ENCODE measurements at places on chromosomes 13 and 19. TPM values are rescaled to one million over a fixed set of nuclear protein-coding genes. Genes with fewer than 3 reads are reported as not detected.

- H3K27ac ChIP-seq, result no peak overlapping the region
- no peaks in the 10 kb centered on the region for H3K27me3 ChIP-seq
- no peak for DNase-seq
- no peaks in the 10 kb centered on the region for H3K4me1 ChIP-seq
- H3K4me3 ChIP-seq, result no peak overlapping the region
- no peaks in the 10 kb centered on the region for H3K36me3 ChIP-seq
Observed at GRCh38 chr19:13869281-13869680, 7.7 kb upstream of the NANOS3 start.

GRCh38 chr13:40161351-40161810 is 505.1 kb downstream of the FOXO1 start:
- H3K36me3 ChIP-seq, result no peaks in the 10 kb centered on the region
- no peak overlapping the region for H3K4me3 ChIP-seq
- H3K27me3 ChIP-seq, result no peaks in the 10 kb centered on the region
- H3K4me1 ChIP-seq, result peaks cover 4% of the 10 kb centered on the region

GRCh38 chr19:16347706-16348105 is 23.1 kb downstream of the KLF2 start:
- no peak overlapping the region for H3K27ac ChIP-seq
- DNase-seq, result no peak
- no peaks in the 10 kb centered on the region for H3K36me3 ChIP-seq
- no peaks in the 10 kb centered on the region for H3K27me3 ChIP-seq

DNA sequence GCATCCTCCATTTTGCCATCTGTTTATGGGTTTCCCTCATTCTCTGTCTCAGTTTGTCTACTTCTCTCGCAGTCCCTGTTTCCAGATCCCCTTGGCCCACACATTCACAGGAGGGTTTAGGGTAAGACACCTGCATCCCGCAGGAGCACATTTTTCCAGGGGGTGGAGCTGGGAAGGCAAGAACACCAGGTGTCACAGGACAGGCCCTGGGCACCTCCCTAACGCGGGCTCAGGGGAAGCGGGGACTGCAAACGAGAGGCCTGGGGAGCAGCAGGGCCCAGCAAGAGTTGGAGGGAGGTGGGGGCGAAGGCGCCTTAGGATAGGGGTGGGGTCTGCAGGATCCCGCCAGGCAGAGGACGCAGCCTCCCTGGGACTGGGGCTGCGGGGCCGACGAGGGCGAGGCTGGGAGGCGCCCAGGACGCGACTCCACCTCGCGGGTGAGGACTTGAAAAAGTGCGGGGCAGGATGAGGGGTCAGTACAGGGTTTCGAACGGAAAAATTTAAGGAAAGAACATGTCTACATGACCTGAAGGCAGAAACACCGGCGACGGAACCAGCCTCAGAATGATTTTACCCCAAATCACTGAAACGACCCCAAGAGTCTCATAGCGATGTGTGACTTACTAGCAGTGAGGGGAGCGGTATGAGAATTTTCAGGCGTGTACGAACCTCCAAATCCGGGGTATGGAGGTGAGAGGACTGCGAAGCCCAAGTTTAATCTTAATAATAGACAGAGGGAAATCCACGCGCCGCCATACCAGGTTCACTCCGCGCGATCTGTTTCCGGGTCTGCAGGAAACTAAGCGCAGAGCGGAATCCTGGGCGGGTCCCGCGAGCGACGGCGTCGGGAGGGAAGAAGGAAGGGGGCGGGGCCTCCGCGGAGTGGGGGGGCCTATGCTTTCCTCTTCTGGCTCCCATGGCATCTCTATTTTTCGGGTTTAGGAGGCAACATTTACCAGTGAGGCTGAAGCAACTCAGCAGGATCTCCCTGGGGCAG is 7.1 kb upstream of the ERVV-2 start:
- peak; percentile 73 for DNase-seq
- H3K27me3 ChIP-seq, result no peaks in the 10 kb centered on the region

- DNase-seq, result no peak
- no peaks in the 10 kb centered on the region for H3K4me1 ChIP-seq
- H3K27ac ChIP-seq, result no peak overlapping the region
- H3K36me3 ChIP-seq, result peaks cover 12% of the 10 kb centered on the region
- H3K27me3 ChIP-seq, result peaks cover 31% of the 10 kb centered on the region
Observed at GRCh38 chr19:1283207-1283916, 2.3 kb upstream of the EFNA2 start.

DNA sequence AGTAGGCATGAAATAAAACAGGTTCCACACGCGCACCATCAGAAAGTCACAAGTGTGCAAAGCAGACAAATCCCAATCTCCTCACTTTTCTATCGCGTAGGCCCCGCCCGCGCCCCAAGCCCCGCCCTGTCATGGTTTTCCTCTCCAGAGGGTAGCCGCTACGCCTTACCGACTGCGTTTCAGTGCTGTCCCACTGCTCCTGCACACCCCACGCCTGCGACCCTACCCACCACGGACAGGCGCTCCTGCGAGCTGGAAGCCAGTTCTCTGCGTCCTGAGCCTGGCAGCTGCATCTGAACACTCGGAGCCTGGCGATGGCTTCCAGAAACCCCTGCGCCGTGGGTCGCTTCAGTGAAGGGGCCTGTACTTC is 379 bp upstream of the ZNF470 start:
- H3K36me3 ChIP-seq, result peaks cover 2% of the 10 kb centered on the region
- H3K27ac ChIP-seq, result peak overlapping the region; percentile 59
- no peaks in the 10 kb centered on the region for H3K4me1 ChIP-seq
- peak; percentile 44 for DNase-seq
- no peaks in the 10 kb centered on the region for H3K27me3 ChIP-seq
- H3K4me3 ChIP-seq, result peak overlapping the region; percentile 99

DNA sequence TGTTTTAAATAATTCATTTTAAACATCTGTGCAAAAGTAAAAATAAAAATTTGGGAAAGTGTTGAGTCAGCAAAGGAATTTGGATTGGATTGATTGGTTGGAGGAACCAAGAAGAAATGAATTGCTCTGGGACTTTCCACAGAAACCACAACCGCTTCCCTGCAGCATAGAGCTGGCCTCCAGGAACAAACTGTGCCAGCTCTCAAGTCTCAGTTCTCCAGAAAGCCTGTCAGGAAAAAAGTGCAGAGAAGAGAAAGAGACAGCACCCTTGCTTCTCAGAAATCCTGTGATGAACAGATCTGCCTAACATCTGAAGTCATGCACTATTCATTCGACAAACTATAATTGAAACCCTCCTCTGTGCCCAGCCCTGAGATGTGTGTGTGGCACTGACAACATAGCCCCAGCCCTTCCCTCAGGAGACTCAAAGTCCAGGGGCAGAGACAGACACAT is 14.8 kb downstream of the LYPD3 start:
- H3K4me3 ChIP-seq, result no peak overlapping the region
- H3K27me3 ChIP-seq, result no peaks in the 10 kb centered on the region
- peak; percentile 65 for DNase-seq

DNA sequence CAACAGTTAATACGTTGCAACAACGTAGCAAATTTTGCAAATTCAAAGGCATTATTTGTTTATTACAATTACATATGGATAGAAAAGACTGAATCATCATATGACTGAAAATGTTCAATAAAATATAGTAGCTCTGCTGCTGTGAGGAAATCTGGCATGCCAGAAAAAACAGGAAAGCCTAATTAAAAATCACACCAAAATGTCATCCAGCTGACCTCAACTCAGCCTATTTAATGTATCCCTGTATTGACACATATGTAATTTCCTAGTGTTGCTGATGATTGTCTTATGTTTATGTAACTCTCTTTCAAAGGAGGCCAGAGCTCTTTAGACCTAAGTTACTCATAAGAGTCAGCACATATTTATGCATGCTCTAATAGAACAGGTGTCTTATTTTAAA is 495.0 kb downstream of the PCDH17 start:
- no peaks in the 10 kb centered on the region for H3K4me1 ChIP-seq
- no peak overlapping the region for H3K4me3 ChIP-seq

DNA sequence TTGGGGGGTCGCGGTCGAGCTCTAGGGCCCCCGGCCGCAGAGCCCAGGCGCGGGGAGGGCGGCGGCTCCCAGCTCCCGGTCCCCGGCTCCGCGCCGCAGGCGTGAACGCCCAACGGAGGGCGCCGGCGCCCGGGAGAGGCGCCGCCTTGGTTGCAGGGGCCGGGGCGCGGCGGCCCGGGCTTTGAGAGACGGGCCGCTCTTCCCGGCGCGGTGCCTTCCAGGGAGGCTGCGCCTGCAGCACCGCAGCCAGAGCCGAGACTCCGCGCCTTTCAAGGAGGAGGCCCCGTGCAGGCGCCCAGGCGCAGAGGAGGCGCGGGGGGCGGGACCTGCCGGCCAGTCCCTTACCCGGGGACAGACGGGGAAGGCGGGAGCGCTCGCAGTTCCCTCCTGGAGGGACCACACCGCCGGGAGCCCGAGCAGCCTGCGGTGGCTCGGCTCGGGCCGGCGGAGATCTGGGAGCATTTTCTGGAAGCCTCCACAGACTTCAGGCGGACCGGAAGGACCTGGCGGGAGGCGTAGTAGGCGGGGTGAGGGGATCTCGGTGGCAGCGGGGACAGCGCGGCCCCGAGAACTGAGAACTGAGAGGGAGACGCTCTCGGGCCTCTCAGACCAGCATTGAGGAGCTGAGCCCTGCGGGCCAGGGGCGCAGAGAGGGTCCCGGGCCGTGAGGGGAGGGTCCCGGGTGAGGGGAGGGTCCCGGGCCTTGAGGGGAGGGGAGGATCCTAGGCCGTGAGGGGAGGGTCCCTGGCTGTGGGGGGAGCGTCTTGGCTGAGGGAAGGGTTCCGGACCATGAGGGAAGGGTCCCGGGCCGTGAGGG is 25.5 kb upstream of the MCF2L start:
- peaks cover 5% of the 10 kb centered on the region for H3K4me1 ChIP-seq
- H3K27ac ChIP-seq, result no peak overlapping the region
- peaks cover 8% of the 10 kb centered on the region for H3K27me3 ChIP-seq

DNA sequence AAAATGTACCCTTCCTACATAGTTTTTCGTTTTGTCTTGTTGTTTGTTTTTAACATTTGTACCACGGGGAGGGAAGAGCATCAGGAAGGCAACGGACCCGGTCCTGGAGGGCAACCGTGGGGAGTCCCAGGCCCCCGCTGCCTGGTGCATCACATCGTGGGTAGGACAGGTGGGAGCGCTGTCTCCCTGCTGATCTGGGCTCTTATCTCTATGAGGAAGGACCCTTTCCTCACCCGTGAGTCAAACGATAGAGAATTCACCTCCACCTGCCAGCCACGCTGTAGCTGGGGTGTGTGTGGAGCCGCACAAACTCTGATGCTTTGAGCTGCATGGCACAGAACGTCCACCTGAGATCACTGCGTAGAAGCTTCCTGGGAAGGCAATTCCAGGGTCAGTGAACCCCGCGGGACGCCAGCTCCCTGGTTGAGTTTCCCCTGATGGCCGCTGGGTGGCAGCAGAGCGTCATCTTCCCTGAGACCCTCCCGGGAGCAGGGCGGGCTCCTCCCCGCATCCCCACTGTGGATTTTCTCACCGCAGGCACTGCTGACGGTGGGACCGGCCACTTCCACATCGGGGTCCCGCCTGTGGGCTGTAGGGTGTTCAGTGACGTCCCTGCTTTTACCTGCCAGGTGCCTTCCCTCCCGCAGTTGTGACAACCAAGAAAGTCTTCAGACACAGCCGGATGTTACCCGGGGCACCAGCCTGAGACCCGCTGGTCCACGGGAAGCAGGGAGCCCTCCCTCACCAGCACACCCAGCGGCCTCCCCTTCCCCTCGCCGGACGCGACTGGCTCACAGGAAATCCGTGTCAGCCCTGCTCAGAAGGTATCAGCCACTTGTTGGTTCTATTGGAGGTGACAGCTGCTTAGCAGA is 54.7 kb downstream of the ZNF787 start:
- DNase-seq, result peak; percentile 34
- H3K27me3 ChIP-seq, result no peaks in the 10 kb centered on the region
- H3K27ac ChIP-seq, result no peak overlapping the region
- H3K36me3 ChIP-seq, result no peaks in the 10 kb centered on the region
- no peaks in the 10 kb centered on the region for H3K4me1 ChIP-seq

- no peaks in the 10 kb centered on the region for H3K4me1 ChIP-seq
- no peaks in the 10 kb centered on the region for H3K36me3 ChIP-seq
- no peak for DNase-seq
- no peak overlapping the region for H3K4me3 ChIP-seq
- no peaks in the 10 kb centered on the region for H3K27me3 ChIP-seq
- H3K27ac ChIP-seq, result no peak overlapping the region
Observed at GRCh38 chr13:52885141-52885540, 36.7 kb upstream of the PCDH8 start.

DNA sequence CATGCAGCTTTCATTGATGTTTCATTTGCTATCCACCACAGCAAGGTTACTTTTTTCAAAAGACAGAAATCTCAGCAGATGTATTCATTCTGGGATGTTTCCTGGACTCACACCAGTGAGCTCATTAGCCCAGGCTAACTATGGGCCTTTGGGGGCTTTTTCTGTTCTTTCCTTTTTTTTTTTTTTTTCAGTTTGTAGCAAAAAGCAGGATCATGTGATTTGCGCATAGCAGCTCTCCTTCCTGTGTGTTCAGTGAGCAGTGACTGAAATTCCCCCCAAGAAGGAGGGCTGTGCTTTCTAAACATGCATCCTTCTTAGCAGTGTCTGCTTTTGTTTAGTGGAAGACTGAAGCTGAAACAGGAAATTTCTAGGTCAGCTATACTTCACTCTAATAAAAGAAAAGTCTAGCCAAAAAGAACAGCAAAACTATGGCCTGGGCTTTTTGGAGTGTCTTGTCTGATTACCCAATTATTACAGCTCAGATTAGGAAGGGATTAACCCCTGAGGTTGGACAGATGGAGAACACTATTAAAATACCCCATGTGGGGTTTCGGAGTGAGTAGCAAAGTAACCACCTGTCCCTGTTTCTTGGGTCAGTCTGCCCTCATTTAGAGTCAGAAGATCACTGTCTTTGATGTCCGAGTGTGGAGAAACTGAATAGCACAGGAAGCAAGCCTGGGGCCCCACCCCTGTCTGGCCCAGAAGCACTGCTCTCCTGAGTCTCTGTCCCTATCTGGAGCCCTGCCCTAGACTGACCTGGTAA is 8.9 kb upstream of the AMER2 start:
- no peak overlapping the region for H3K4me3 ChIP-seq
- H3K36me3 ChIP-seq, result no peaks in the 10 kb centered on the region
- no peaks in the 10 kb centered on the region for H3K4me1 ChIP-seq
- H3K27ac ChIP-seq, result no peak overlapping the region
- H3K27me3 ChIP-seq, result peaks cover 2% of the 10 kb centered on the region

KCNRG gene
- polyA plus RNA-seq, result 1.3 TPM

HIPK4 gene
- 0.07 TPM for polyA plus RNA-seq

IL11 gene
- polyA plus RNA-seq, result 1.3 TPM

CABP5 gene
- not detected for polyA plus RNA-seq

Measured in fibroblast of lung (primary cell).